ENCODE measurements at places on chromosomes 6 and 20.

DNA sequence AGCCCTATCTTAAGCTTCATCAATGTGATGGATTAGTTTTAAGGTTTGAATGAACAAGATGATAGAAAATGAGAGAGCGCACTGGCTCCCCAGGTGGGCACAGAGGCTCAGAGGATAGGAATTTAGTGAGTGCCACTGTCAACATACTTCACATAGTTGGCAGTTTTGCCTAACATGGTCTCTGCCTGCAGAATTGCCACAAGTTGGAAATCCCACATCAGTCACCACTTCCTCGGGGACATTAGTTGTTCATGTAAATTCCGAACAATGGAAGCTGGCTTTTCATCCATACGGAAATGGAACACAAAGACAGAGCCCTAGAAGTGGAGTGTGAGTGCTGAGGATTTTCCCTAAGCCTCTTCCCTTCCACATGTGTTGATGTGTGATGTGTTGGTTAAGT, 123.9 kb upstream of the PHACTR1 start:
- no peak for DNase-seq

DNA sequence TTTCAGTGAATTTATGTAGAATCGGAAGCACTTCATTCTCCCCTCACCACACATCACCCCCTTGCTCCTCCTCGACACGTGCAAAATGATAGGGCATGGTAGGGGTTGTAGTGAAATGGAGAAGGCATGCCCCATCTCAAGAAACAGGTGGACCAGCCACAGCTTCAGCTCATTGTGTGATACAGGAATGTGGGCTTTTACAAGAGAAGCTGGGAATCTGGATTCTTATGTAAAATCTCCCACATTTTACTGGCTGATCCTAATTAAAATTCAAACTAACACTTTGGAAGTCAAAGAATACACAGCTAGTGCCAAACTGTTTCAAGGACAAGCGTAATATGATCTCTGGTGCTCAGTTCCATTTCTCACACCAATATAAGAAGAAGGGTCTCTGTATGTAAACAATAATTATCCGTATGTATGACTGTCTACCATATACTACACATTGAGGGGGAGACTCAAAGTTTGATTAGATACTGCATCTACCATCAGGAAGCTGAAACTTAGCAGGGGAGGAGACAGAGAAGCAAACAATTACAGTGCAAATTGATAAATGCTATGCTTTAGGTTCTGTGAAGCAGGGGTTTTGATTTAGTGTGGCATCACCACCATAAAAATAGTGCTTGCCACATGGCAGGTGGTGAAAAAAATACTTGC, 24.3 kb upstream of the KIAA0408 start:
- DNase-seq: no peak

DNA sequence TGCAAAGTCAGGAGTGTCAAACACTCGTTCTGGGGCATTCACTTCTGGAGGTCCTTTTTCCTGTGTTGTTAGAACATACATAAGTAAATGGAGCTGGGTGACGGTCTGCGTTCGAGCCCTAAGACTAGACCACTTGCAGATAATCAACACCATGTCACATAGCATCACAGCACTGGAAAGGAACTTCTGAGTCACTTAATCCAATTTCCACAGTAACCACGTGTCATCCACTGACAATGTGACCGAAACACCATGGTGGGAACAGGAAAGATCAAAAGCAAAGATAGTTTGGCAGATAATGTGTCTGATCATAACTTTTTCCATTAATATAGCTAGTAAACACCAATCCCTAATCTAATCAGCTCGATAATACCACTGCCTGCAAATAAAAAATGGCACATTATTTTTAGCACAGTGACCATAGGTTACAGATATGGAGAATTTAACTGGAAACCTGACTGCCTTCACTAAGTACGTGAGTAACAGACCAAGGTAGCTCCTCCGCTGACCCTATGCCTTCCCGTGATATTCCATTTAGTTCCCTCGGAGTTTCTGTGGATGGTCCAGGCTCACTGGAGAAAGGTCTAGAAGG, 34.8 kb downstream of the WRNIP1 start:
- no peak for DNase-seq

- DNase-seq: no peak
Observed at GRCh38 chr6:75268121-75268987, 16.2 kb downstream of the TMEM30A start.

- DNase-seq: no peak
Observed at GRCh38 chr6:168385037-168385759, 55.8 kb upstream of the SMOC2 start.

DNA sequence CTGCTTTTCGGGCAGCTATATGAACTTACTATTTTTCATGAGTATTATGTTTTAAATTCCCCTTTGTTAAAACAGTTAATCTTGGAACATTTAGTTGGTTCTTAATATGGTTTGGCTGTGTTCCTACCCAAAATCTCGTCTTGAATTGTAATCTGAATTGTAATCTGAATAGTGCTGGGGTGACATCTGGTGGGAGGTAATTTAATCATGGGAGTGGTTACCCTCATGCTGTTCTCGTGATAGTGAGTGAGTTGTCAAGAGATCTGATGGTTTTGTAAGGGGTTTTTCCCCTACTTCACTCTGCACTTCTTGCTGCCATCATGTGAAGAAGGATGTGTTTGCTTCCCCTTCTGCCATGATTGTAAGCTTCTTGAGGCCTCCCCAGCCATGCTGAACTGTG, 305.4 kb upstream of the MAP3K7 start:
- no peak for DNase-seq

DNA sequence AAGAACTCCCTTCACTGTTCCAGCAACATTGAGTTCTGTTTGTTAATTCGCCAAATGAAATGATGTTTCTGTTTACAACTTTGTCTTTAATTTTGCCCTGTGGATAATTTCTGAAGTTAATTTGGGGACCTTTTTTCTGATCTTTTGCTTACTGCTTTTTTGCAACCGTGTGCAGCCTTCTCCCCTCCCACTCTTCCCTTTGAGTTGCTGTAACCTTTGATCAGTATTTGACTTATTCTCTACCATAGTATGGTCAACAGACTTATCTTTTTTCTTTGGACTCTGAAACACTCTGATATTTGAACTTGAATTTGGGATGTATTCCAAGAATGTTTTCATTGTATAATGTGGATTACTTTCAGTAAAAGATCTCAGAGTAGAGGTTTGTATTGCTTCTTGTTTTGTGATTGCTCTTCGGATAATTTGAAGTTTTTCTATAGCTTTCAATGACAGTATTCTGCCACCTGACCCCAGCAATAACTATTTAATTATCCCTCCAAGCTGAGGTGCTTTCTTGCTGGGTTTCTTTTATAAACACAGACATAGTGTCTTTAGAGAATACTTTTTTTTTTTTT, 46.2 kb downstream of the LRRN4 start:
- no peak for DNase-seq

GRCh38 chr20:20076297-20077065, 24.1 kb downstream of the CFAP61 start:
- DNase-seq: peak; percentile 90

GRCh38 chr20:52817981-52818380, 154.2 kb upstream of the TSHZ2 start:
- DNase-seq: no peak

DNA sequence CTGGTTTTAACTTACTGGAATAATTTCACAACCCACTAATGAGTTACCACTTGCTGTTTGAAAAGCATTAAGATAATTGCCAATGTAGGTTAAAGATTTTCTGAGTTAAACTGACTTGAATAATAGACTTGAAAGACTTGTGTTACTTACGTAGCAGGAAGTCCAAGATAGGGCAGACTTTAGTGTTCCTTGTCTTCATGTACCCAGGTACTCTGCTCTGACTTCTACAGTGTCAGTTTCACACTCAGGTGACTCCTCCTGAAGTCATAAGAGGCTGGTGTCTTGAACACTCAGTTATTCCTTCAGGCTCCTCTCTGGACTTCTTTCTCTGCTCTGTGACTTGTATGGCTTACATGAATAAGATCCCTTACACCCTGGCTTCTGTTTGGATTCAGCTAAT, 76.3 kb upstream of the SGK1 start:
- DNase-seq: no peak

GRCh38 chr20:11838076-11838636, 79.5 kb upstream of the BTBD3 start:
- DNase-seq: no peak

DNA sequence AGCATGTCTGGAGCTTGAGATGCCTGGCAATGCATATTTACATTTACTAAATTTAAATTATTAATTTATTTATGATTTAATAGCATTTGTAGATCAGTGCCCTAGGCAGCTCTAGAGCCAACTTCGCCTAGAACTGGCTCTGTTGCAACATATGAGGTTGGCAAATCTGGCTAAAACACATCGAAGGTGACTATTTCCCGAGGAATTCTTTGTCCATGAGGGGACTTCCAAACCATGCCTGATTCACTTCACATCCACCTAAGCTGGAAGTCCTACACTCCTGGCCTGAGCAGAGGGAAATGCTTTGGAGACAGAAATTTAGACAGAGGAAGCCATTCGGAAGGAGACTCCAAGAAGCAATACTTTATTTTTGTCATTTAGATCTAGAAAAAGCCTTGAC, 211.0 kb upstream of the ARG1 start:
- DNase-seq: no peak

DNA sequence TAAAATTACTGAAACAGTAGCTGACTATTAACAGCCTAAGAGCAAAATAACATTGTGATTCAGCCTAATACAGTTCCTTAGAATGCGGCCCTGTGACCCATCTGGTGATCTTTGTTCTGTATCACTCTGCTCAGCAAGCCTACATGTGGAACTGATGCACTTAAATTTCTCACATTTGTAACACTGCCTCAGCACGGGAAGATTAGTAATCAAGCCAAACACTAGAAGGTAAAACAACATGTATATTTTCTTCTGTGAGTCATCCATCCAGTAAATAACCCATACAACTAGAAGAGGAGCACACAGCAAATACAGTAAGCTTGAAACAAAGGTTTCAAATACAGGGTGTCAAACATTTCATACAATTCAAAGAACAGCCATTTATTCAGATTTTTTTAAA, 189.7 kb upstream of the NOX3 start:
- no peak for DNase-seq

DNA sequence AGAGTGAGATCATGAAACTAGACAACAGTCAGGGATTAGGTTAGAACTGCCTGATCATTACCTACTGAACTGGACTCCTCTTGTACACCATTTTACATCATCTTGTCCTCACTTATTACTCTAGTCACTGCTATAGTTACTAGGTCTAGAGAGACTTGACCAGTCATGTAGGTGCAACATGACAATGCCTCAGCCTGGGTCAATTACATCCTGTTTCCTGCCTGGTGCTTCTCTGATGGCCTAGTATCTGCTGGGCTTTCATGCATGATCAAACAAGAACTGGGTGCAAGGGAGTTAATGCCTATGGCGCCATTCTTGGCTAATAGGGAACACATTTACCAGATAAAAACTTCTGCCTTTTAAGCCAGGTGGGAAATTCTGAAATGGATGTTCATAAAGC, 39.2 kb upstream of the MMS22L start:
- no peak for DNase-seq

GRCh38 chr6:106739387-106739786, 110.0 kb downstream of the QRSL1 start:
- DNase-seq: peak; percentile 16

- no peak for DNase-seq
Observed at GRCh38 chr6:90199900-90200299, 96.7 kb downstream of the BACH2 start.

DNA sequence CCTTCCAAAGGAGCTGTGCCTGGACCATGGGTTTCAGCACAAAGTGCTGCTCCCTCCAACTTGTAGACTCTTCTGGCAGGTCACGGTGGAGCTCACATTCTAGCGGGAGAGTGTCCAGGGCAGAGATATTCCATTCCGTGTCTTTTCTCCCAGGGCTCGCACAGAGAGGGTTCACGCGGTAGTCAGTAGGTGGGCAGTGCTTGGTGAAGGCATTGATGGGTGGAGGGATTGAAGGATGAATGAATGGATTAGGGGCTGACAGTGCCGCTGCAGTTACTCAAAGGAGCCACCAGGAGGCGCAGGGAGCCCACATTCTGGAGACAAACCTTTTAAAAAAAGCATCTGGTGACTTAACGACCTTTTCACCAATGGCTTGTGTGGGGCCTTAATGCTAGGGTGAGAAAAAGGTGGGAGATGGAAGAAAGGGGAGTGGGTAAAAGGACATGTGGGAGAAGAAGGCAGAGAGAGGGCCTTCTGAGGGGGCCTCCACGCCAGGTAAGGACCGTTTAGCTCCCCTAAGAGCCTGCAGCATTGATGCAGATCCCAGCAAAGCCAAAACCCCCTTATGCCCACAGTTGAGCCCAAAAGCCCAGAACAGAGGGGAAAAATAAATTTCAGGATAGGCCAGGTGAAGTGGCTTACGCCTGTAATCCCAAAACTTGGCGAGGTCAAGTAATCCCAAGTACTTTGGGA, 17.5 kb upstream of the FAM110A start:
- DNase-seq: no peak

- DNase-seq: no peak
Observed at GRCh38 chr6:158069800-158070195, 88.1 kb downstream of the SYNJ2 start.

- DNase-seq: no peak
Observed at GRCh38 chr20:32559753-32560380, 25.3 kb downstream of the NOL4L start.

- DNase-seq: no peak
Observed at GRCh38 chr6:100304575-100304974, 160.1 kb downstream of the SIM1 start.

Data from putamen (tissue), 1 donor.